ENCODE measurements at places on chromosomes 5 and 9. TPM values are rescaled to one million over a fixed set of nuclear protein-coding genes. Genes with fewer than 3 reads are reported as not detected.

CER1 gene
- 5.2 TPM for total RNA-seq

KCNV2 gene
- not detected for total RNA-seq

FUT7 gene
- total RNA-seq, result not detected

PCDHB14 gene
- total RNA-seq, result 8.4 TPM

DEPDC1B gene
- total RNA-seq, result 6.4 TPM

UBAC1 gene
- 46.8 TPM for total RNA-seq

- no peaks in the 10 kb centered on the region for H3K4me1 ChIP-seq
- no peaks in the 10 kb centered on the region for H3K27me3 ChIP-seq
- H3K4me3 ChIP-seq, result no peak overlapping the region
- H3K27ac ChIP-seq, result no peak overlapping the region
- no peak for DNase-seq
- no peaks in the 10 kb centered on the region for H3K36me3 ChIP-seq
Measured at GRCh38 chr5:18850216-18850615, 1137.8 kb downstream of the CDH18 start.

GRCh38 chr5:57432876-57433275, 49.7 kb downstream of the ACTBL2 start:
- no peak overlapping the region for H3K27ac ChIP-seq
- H3K27me3 ChIP-seq, result no peaks in the 10 kb centered on the region
- H3K36me3 ChIP-seq, result no peaks in the 10 kb centered on the region
- H3K4me3 ChIP-seq, result no peak overlapping the region

DNA sequence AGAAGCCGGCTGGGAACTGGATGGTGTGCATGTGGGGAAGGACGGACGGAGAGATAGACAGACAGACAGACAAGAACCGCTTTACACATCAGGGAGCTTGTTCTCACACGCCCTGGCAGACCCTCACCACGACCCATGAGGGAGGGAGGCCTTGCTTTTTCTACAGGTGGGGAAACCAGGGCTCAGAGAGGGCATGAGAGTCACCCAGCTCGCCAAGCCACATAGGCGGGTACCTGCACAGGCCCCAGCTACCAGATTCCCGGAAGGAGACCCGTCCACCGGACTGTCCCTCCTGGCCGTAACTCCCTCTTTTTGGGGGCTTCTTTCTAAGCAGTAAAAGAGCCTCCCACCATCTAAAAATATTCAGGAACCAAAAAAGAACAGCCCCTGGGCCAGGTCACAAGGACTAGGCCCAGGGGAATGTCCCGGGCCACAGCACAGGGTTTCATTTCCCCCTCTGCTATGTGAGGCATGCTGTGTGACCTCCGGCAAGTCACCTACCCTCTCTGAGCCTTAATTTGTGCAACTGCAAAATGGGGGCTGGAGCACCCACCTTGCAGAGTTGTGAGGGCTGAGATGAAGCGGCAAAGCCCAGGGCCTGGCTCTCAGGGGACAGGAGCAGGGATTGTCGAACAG, 84.4 kb upstream of the SARDH start:
- peaks cover 14% of the 10 kb centered on the region for H3K36me3 ChIP-seq
- no peak for DNase-seq
- H3K4me3 ChIP-seq, result peak overlapping the region; percentile 63
- peaks cover 25% of the 10 kb centered on the region for H3K4me1 ChIP-seq
- H3K27me3 ChIP-seq, result no peaks in the 10 kb centered on the region

DNA sequence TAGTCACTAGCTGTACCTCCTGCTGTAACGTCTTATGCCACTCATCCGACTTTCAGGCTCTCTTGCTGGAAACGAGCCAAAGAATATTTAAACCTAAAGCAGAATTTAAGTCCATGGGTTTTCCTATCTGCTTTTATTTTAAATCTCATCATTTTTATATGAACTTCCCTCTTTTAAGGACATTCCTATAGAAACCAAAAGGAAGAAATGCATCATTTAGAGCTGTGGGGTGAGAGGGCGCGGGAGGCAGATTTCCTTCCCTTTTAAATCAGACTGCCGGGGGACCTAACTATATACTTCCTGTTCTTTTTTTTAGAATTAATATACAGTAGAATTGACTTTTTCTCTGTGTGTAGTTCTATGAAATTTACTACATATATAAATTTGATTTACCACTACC, 468.8 kb downstream of the BNC2 start:
- no peaks in the 10 kb centered on the region for H3K36me3 ChIP-seq
- H3K27ac ChIP-seq, result no peak overlapping the region
- no peak for DNase-seq
- no peaks in the 10 kb centered on the region for H3K27me3 ChIP-seq

GRCh38 chr5:174972291-174972690, 247.9 kb downstream of the MSX2 start:
- H3K4me3 ChIP-seq, result no peak overlapping the region
- no peaks in the 10 kb centered on the region for H3K4me1 ChIP-seq
- H3K27me3 ChIP-seq, result no peaks in the 10 kb centered on the region
- no peaks in the 10 kb centered on the region for H3K36me3 ChIP-seq

- H3K4me3 ChIP-seq, result no peak overlapping the region
- peaks cover 39% of the 10 kb centered on the region for H3K36me3 ChIP-seq
- no peak overlapping the region for H3K27ac ChIP-seq
- no peak for DNase-seq
- H3K4me1 ChIP-seq, result no peaks in the 10 kb centered on the region
Measured at GRCh38 chr5:31469466-31469865, 62.4 kb downstream of the DROSHA start.

- H3K36me3 ChIP-seq, result peaks cover 27% of the 10 kb centered on the region
- H3K4me3 ChIP-seq, result peak overlapping the region; percentile 97
- peak; percentile 24 for DNase-seq
- H3K27ac ChIP-seq, result peak overlapping the region; percentile 68
Measured at GRCh38 chr9:127451858-127452656, 747 bp downstream of the LRSAM1 start.

DNA sequence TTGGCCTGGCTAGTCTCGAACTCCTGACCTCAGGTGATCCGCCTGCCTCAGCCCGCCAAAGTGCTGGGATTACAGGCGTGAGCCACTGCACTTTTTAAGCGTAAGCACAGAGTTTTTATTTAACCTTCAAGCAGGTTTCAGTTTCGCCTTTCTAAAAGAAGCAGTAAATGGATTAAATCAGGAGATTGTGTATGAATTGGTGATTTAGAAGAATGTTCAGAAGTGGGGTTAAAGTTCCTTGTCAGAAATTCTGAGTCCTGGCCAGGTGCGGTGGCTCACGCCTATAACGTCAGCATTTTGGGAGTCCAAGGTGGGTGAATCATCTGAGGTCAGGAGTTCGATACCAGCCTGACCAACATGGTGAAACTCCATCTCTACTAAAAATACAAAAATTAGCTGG, 12.2 kb downstream of the HSPA4 start:
- no peak for DNase-seq
- H3K36me3 ChIP-seq, result peaks cover 13% of the 10 kb centered on the region
- H3K4me1 ChIP-seq, result peaks cover 9% of the 10 kb centered on the region
- no peak overlapping the region for H3K27ac ChIP-seq

- H3K36me3 ChIP-seq, result peaks cover 33% of the 10 kb centered on the region
- no peak for DNase-seq
- peak overlapping the region; percentile 99 for H3K27ac ChIP-seq
- peak overlapping the region; percentile 99 for H3K4me3 ChIP-seq
- peaks cover 44% of the 10 kb centered on the region for H3K4me1 ChIP-seq
- peaks cover 8% of the 10 kb centered on the region for H3K27me3 ChIP-seq
Measured at GRCh38 chr9:99222416-99223270, 561 bp downstream of the SEC61B start.

- H3K36me3 ChIP-seq, result no peaks in the 10 kb centered on the region
- H3K4me3 ChIP-seq, result no peak overlapping the region
- H3K27me3 ChIP-seq, result peaks cover 2% of the 10 kb centered on the region
Measured at GRCh38 chr5:108940506-108940905, 192.8 kb downstream of the FER start.

DNA sequence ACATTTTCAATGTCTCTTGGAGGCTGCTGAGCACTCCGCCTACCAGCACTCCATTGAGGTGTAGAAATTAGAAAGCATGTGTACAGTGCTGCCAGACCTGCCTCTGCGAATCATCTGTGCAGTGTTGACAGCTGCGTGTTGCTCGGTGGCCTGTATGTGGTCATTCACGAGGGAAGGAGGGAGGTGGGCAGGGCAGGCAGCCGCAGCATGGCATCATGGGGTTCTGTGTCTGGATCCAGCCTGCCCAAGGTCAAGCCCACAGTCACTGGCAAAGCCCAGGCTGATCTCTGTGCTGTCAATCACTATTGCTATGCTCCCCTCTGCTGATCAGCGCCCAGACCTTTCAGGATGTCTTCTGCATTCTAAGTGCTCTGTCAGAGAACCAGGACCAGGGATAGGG, 8.0 kb upstream of the PDZD2 start:
- no peak overlapping the region for H3K27ac ChIP-seq
- no peaks in the 10 kb centered on the region for H3K27me3 ChIP-seq
- H3K4me3 ChIP-seq, result no peak overlapping the region
- no peak for DNase-seq

GRCh38 chr9:109775516-109775915, 4.5 kb upstream of the PALM2AKAP2 start:
- H3K36me3 ChIP-seq, result no peaks in the 10 kb centered on the region
- no peak overlapping the region for H3K27ac ChIP-seq
- peaks cover 2% of the 10 kb centered on the region for H3K27me3 ChIP-seq
- H3K4me1 ChIP-seq, result no peaks in the 10 kb centered on the region
- no peak for DNase-seq

- peaks cover 23% of the 10 kb centered on the region for H3K4me1 ChIP-seq
- H3K36me3 ChIP-seq, result no peaks in the 10 kb centered on the region
- peaks cover 10% of the 10 kb centered on the region for H3K27me3 ChIP-seq
- DNase-seq, result peak; percentile 42
Measured at GRCh38 chr9:129597355-129598088, 23.4 kb downstream of the C9orf50 start.

DNA sequence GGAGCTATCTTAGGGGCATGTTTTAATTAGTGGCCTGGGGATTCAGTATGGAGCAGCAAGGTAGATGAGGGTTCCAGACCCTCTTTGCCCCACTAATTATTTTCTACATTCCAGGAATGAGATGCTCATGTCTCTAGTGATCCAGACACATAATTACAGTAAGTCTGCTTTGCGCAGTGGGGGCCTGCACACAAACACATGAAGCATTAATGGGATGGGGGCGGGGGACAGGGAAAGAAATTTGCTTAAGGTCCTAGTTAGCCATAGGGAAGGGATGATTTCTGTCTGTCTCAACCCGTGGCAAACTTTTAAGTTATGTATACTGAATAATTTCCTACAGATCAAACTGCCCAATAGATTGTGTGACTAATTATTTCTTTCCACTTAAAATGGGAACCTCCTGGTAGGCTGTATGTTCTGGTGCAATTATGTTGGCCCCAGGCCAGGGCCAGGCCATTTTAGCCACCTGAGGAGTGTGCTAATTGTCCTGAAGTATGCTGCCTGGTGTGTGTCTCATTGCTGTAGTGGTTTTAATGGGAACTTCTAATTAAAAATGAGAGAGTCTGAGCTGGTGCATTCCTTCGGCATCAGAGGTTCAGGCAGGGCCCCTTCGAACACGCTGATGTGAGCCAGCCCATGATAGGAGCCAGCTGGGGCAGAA, 134.4 kb downstream of the PTTG1 start:
- peaks cover 2% of the 10 kb centered on the region for H3K27me3 ChIP-seq
- no peak for DNase-seq
- H3K4me1 ChIP-seq, result no peaks in the 10 kb centered on the region
- no peaks in the 10 kb centered on the region for H3K36me3 ChIP-seq

- H3K4me1 ChIP-seq, result peaks cover 30% of the 10 kb centered on the region
- no peak overlapping the region for H3K4me3 ChIP-seq
- H3K36me3 ChIP-seq, result no peaks in the 10 kb centered on the region
Measured at GRCh38 chr9:71655141-71655540, 113.2 kb downstream of the CEMIP2 start.

DNA sequence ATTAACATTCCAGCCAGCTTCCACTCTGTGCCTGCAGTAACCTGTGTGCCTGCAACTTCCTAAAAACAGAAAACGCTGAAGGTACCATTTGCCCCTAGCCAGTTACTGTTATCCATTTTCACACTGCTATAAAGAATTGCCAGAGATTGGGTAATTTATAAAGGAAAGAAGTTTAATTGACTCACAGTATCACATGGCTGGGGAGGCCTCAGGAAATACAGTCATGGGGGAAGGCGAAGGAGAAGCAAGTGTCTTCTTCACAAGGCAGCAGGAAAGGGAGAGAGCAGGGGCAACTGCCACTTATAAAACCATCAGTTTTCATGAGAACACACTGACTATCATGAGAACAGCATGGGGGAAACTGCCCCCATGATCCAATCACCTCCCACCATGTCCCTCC, 31.2 kb downstream of the PTCD2 start:
- H3K36me3 ChIP-seq, result no peaks in the 10 kb centered on the region
- no peaks in the 10 kb centered on the region for H3K27me3 ChIP-seq
- H3K4me3 ChIP-seq, result no peak overlapping the region
- peaks cover 23% of the 10 kb centered on the region for H3K4me1 ChIP-seq
- DNase-seq, result no peak

- DNase-seq, result no peak
- H3K27me3 ChIP-seq, result peaks cover 20% of the 10 kb centered on the region
- peak overlapping the region; percentile 78 for H3K4me3 ChIP-seq
- H3K4me1 ChIP-seq, result peaks cover 38% of the 10 kb centered on the region
- H3K27ac ChIP-seq, result no peak overlapping the region
- peaks cover 51% of the 10 kb centered on the region for H3K36me3 ChIP-seq
Measured at GRCh38 chr5:141490271-141490670, 1.4 kb downstream of the PCDHGC5 start.

DNA sequence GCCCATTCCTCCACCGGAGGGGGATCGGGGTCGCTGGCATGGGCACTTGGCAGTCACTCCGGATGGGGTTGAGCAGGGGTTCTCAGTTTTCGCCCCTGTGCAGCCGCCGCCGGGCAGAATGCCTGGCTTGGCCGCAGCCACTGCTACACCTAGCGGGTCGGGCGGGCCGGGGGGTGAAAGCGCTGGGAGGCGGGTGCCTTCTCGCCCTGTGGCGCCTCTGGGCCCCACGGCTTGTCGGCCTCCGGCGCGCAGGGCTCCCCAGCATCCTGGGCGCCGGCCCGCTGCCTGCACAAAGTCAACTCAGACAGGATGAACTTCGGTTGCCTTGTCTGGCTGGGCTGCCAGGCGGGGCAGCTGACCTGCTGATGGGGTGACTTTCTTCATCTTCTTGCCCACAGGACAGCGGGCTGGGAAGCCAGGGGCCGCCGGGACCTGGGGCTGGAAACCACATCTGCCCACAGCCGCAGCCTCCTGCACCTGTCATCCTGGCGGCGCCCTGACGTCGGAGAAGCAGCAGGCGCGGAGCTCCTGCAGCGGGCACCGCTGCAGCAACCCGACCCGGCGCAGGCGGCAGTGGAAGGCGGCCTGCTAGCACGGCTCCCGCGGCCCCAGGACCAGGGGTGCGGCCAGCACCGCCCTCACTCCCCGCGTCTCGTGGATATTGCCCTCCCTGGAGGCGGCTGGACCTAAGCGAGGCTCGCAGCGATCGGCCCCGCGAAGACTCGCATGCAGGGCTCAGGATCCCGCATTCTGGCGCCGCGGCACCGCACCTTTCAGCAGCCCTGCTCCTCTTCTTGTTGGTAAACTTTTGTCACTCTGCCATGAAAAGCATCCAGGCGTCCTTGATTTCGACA, 1.3 kb upstream of the ANKRD18A start:
- H3K27me3 ChIP-seq, result peaks cover 15% of the 10 kb centered on the region
- H3K4me1 ChIP-seq, result peaks cover 10% of the 10 kb centered on the region
- peaks cover 5% of the 10 kb centered on the region for H3K36me3 ChIP-seq
- H3K27ac ChIP-seq, result no peak overlapping the region

- no peaks in the 10 kb centered on the region for H3K36me3 ChIP-seq
- H3K27me3 ChIP-seq, result no peaks in the 10 kb centered on the region
- no peaks in the 10 kb centered on the region for H3K4me1 ChIP-seq
Measured at GRCh38 chr9:80866576-80867227, 822.6 kb downstream of the TLE1 start.

Data from endothelial cell (in vitro differentiated cells).